ENCODE measurements at places on chromosomes 3 and 15.

GRCh38 chr15:73956743-73957135, 30.5 kb downstream of the LOXL1 start:
- DNase-seq, result no peak

DNA sequence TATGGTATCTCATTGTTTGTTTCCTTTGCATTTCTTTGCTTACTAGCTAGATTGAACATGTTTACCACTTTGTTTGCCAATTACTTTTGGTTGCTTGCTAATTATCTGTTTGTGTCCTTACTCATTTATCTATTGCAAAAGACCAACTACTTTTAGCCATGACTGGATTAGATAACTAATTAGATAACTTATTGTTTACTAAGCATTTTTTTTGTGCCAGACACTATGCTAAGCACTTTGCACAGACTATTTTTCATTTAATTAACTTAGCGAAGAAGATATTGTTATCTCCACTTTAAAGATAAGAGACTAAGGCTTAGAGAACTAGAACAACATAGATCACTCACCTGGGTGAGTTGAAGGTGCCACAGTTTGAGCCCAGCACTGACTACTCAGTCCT, 16.9 kb upstream of the ZFAND6 start:
- DNase-seq, result no peak

DNA sequence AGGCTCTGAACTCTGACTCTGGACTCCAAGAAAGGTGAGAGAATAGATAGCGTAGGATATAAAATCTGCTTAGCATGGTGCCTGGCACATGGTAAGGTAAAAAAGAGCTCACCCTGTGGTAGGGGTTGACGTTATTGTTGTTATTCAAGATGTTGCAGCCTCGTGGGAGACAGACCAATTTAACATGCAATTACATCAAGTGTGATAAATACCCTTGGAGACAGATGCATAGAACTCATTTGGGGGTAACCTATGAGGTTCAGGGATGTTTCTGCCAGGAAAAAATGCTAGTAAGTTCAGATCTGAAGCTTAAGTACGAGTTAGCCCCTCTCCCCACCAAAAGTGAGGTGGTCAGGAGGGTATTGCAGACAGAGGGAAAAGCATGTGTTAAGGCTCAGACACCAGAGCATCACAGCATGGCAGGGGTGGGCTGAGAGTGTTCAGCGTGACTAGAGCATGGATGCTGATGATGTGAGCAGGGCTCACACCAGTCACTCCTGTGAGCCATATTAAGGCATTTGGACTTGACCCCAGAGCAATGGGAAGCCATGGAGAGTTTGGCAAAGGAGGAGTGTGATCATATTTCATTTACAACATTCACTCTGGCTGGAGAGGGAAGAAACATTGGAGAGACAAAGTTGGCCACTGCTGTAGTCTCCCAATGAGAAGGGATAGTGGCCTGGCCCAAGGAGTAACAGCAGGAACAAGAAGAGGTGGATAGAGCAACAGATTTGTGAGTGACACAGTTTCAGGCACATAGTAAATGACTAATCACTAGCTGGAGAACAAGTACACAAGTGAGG, 181.0 kb downstream of the UACA start:
- DNase-seq, result no peak

DNA sequence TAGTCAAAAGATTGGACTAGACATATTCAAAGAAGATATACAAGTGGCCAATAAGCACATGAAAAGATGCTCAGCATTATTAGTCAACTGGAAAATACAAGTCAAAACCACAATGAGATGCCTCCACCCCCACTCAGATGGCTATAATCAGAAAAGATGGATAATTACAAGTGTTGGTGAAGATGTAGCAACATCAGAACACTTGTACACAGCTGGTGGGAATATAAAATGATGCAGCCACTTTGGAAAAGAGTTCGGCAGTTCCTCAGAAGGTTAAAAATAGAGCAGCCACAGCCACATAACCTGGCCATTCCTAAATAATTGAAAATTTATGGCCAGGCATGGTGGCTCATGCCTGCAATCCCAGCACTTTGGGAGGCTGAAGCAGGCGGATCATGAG, 38.4 kb downstream of the HEG1 start:
- no peak for DNase-seq

- DNase-seq, result no peak
Measured at GRCh38 chr3:79056498-79056897, 711.3 kb downstream of the ROBO1 start.

DNA sequence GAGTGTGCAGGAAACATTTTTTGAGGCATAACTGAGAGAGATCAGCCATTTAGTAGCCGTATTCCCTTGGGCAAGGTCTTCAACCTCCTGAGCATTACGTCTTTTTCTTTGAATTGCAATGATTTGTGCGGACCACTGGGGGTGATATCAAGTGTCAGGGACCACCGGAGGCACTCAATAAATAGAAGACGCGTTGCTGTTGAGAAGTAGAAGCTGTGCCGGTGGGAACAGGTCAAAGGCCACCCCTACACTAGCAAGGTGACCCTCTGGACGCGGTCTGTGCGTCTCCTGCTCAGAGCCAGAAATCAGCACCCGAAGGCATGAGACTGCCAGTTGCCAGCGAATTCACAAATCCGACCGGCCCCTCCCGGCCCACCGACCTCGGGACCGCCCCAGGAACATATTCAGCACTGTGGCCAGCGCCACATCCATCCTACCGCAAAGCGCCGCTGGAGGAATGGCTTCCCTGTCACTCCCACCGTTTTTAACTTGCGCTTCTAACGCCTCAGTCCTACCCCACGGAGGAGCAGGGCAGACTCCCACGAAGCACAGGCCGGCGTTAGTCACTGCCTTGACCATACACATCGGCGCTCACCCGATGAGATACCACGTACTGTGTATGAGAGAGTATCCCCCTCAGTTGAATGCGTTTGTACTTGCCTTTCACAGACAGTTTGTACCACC, 1.4 kb upstream of the GHSR start:
- no peak for DNase-seq

- DNase-seq, result no peak
Measured at GRCh38 chr3:354432-354831, 157.9 kb downstream of the CHL1 start.

GRCh38 chr3:180311242-180311641, 274.5 kb upstream of the PEX5L start:
- no peak for DNase-seq

Data from activated CD4-positive, alpha-beta T cell treated with anti-CD3 and anti-CD28 coated beads, Interleukin-2, amount 50 U/mL, for 24 hours (primary cell).